CD4-positive, CD25-positive, alpha-beta regulatory T cell (primary cell): ENCODE measurements at places on chromosomes 16 and 17. TPM values are rescaled to one million over a fixed set of nuclear protein-coding genes. Genes with fewer than 3 reads are reported as not detected.

DNA sequence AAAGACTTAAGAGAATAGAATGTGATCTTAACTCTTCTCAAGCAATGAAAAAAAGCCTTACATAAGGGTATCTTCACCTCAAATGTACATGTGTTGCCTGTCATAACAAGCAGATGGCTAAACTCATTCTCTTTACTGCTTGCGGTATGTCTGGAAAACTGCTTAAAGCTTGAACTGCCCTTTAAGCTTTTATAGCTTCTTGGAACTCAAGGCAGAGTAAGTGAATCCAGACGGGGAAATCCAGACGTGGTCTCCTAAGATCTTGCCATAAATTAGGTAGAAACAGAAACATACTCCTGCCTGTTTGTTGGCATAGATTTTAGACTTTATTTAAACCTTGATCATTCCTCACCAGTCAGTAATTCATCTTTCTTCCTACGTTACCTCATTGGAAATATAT is 19.6 kb downstream of the CLUAP1 start:
- no peak for DNase-seq

DDX52 gene
- total RNA-seq = 33.3 TPM

NRN1L gene
- total RNA-seq = 2.7 TPM

DNA sequence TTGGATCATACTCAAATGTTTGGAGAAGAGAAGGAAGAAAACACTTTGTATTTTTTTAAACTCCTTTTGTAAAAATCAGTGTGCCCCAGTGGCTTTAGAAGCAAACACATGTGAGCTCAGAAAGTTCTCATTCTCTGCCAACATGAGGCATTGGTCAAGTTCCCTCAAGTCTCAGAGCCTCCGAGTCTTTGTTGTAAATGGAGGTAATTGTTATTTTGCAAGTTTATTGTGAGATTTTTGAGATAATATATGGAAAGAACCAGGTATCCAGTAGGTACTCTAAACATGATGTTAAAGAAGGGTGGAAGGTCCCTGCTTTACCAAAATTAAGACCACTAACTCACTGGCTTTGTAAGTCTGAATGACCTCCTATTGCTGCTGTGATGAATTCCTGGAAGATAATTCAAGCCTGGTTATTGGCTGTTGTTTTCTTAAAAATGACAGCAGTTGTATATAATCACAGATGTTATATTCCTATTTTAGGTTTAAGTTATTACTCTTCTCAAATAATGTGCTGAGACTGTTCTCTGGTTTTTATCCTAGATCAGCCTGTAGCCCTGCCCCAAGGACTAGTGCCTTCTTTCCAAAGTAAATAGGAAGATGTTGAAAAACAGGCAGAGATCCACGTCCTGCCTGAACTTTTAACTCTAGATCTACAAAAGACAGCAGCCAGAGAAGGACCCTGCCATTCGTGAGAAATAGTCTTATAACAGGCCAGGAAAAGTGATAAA is 2.4 kb downstream of the HLF start:
- DNase-seq = no peak
